ENCODE measurements at places on chromosomes 4 and X.

- no peak for DNase-seq
Measured at GRCh38 chrX:123753656-123754350, 21.0 kb upstream of the THOC2 start.

DNA sequence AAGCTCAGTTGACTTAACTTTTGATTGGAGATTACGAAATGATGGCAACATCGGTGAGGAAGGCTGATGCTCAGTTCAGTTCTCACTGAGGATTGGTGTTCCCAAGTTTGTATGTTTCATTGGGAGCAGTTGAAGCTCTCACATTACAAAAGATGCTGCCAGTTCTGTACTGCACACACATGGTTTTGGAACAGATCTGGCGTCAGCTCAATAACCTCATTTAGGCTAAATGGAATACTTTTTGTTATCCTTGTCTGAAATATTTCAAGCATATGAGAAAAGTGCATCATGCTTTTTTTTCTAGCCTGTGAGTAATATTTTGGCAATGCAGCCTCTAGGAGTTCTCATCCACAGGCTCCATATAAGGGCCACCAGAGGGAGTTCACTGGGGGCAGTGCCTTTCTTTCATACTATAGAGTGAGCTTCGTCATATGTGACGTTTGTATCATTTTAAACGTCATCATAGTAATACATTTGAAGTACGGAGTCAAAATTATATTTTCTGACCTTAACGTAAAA lies 4.1 kb downstream of the ENPEP start:
- DNase-seq: peak; percentile 89

GRCh38 chrX:17471121-17471520 lies 96.1 kb downstream of the NHS start:
- DNase-seq: no peak

- peak; percentile 35 for DNase-seq
Measured at GRCh38 chr4:184815046-184815877, 10.5 kb downstream of the ACSL1 start.

GRCh38 chrX:13283950-13284546 lies 35.8 kb downstream of the ATXN3L start:
- DNase-seq: peak; percentile 3

DNA sequence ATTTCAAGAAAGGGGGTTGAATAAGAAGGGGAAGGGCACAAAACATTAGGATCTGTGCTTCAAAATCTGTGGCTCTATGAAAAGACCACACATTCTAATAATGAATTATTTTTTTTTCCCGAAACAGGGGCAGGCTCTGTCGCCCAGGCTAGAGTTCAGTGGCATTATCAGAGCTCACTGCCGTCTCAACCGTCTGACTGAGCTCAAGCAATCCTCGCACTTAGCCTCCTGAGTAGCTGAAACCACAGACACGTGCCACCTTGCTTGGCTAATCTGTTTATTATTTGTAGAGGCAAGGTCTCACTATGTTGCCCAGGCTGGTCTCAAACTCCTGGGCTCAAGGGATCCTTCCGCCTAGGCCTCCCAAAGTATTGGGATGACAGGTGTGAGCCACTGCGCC lies 33.4 kb downstream of the ACSL1 start:
- DNase-seq: no peak

- no peak for DNase-seq
Measured at GRCh38 chr4:127236889-127237288, 395.9 kb upstream of the INTU start.

DNA sequence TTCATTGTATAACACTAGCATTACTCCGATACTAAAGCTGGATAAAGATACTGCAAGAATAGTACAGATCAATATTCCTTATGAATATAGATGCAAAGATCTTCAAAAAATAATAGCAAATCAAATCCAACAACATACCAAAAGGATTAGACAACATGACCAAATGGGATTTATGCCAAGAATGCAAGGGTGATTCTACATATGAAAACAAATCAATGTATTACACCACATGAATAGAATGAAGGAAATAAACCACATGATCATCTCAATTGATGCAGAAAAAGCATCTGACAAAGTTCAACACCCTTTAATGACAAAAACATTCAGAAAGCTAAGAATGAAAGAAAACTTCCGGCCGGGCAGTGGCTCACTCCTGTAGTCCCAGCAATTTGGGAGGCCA lies 42.8 kb downstream of the CUL4B start:
- DNase-seq: peak; percentile 57

- DNase-seq: no peak
Measured at GRCh38 chr4:122548452-122548851, 72.4 kb downstream of the IL21 start.

- DNase-seq: peak; percentile 90
Measured at GRCh38 chr4:4555916-4556315, 14.1 kb upstream of the STX18 start.

DNA sequence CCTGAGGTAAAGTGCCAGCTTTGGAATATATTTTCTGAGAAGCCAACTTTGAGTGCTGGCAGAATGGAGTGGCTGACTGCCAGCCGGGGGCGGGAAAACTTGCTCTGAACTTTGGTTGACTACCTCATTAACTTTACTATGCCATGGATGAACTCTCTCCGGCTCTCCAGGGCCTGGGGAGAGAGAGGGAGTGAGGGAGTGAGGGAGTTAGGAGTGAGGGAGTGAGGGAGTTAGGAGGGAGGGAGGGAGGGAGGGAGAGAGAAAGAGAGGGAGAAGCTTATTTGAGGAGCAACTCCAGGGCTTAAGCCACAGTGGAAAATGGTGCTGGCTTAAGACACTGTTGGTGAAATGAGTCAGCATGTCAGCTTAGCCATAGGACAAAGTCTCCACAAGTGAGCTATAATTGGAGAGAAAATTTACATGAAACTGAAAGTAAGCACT lies 280.9 kb upstream of the RPS6KA3 start:
- peak; percentile 1 for DNase-seq

DNA sequence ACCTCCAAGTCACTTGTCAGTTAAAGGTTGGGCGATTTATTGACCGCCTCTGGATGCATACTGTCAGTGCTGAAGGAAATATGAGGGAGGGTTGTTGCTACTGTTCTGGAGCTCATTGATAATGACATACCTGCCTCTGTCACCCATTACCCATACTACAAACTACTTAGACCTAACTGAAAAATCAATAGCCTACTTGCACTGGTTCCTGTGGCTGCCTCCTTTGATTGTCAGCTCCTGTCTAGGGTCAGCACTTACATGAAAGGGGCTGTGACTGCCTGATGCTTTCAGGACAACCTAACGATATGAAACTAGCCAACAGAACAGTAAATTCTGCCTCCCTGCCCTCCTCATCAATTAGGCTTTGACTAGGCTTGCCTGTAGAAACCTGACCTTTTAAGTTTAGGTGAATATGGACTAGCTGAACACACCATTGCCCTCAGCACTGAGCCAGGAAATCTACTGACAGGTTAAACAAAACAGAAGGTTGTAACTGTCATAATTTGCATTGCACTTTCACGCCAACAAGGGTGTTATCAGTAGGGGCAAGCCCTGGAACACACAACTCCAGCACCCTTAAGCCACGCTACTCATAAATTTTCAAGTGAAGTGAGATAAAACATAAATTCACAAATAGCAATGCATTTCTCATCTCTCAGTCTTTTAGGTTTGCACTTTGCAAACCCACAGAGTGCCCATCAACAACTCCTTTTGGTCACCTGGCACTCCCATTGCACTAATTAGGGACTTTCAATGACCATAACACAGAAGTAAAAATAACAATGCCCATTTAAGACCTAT lies 9.0 kb upstream of the MAB21L2 start:
- no peak for DNase-seq

DNA sequence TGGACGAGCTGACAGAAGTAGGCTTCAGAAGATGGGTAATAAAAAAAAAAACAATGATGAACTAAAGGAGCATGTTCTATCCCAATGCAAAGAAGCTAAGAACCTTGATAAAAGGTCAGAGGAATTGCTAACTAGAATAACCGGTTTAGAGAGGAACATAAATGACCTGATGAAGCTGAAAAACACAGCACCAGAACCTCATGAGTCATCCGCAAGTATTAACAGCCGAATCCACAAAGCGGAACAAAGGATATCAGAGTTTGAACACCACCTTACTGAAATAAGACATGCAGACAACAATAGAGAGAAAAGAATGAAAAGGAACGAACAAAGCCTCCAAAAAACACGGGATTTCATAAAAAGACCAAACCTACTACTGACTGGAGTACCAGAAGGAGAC lies 10.5 kb downstream of the NELFA start:
- no peak for DNase-seq

GRCh38 chrX:30888526-30889146 lies 418 bp downstream of the TAB3 start:
- peak; percentile 3 for DNase-seq

GRCh38 chrX:103656617-103657016 lies 27.8 kb downstream of the TCEAL1 start:
- DNase-seq: peak; percentile 92

DNA sequence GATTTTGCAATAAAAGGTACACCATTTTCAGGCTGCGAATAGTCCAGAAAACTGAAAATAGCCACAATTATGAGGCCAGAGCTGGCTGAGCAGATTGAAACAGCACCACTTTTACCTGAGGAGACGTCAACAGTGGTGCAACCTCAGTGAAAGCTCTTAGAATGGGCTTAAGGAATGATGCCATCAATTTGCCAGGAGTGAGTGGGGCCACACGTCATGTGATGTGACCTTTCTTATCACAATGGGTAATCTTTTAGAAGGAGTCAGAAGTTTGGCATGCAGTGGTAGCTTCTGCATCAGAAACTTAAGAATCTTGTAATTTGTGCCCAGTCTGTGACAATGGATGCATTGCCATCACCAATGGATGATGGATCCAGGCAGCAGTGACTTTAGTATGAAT lies 27.6 kb downstream of the ZNF81 start:
- DNase-seq: no peak

DNA sequence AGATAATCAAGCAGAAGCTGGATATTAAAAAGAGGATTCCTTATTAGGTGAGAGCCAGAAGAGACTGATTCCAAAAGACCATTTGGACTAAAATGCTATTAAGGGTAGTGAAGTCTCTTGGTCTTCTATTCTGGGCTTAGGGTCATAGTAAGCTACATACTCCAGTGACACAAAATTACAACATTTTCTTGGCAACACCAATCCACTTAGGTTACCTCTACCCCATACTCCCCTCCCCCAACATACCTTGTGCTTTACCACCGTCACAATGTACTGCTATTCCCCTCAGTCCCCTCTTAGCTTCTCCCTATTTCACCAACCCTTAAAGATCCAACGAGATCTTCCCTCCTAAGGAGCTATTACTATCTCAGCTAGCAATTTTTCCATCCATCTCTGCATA lies 11.4 kb downstream of the RLIM start:
- no peak for DNase-seq

- no peak for DNase-seq
Measured at GRCh38 chr4:132596186-132596585, 552.9 kb upstream of the PCDH10 start.

DNA sequence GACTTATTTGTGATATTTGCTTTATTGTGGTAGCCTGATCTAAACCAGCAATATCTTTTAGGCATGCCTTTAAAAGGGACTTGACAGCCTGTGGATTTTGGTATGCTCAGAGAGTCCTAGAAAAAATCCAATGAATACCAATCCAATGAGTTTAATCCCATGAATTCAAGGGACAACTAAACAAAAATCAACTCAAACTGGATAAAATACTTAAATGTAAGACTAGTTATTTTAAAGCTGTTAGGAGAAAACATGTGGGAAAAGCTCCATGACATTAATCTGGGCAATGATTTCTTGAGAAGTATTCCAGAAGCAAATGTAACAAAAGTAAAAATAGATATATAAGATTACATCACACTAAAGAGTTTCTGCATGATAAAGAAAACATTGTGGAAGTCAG lies 711.5 kb upstream of the PITX2 start:
- peak; percentile 62 for DNase-seq

GRCh38 chrX:123610915-123611314 lies 121.9 kb downstream of the THOC2 start:
- DNase-seq: no peak

DNA sequence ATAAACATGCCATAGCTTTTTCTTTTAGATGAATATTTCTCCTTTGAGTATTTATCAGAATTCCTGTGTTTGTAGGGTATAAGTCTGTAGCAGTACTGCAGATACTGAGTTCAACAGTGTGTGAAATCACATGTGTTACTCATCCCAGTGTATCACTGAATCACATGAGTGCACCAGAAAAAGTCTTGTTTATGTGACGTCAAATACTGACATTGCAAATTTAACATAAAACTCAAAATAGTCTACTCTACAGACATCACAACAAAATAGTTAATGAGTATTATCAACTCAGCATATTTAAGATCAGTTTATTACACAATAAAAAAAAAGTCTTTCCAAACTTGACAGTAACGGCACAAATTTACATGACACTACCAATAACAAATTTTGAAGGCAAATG lies 221.3 kb downstream of the DCTD start:
- peak; percentile 53 for DNase-seq

DNA sequence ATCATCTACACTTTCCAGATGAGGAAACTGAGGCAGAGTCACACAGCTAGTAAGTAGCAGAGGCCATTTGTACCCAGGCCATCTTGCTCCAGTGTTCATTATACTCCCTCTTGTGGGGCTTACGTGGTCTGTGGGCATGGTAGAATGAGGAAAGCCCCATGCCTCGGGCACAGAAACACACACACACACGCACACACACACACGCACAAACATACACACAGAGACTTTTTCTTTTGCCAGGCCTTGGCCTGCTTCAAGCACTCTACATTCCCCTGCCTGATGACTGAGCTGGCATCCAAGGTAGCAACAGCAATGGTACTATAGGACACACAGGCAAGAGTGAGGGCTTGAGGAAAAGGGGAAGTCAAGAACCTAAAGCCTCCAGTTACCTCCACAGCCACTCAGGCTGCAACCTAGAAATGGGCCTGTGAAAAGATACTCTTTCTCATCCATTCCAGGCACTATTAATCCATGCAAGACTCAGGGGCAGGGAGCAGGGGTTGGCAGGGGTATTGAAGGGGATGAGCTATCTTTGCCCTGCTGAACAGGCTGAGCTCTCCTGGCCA lies 43.6 kb downstream of the STARD8 start:
- DNase-seq: no peak

- DNase-seq: no peak
Measured at GRCh38 chrX:817759-818300, 187.2 kb downstream of the SHOX start.

DNA sequence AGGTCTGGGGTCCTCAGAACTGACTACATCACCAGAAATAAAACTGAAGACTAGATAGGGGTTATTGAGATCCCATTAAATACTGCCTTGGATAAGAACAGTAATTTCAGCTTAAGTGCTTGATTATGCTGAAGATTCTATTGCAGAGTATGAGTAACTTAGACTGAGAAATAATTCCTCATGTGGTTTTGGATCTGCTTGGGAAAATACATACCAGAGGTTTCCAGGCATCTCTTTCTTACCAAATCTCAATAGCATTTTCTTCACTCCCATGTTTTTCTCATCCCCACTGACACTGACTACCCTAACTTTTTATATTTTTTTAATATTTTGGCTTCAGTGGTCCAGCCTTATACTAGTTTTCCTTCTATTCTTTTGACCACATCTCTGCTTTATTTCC lies 92.0 kb upstream of the TEX13D start:
- DNase-seq: no peak

DNA sequence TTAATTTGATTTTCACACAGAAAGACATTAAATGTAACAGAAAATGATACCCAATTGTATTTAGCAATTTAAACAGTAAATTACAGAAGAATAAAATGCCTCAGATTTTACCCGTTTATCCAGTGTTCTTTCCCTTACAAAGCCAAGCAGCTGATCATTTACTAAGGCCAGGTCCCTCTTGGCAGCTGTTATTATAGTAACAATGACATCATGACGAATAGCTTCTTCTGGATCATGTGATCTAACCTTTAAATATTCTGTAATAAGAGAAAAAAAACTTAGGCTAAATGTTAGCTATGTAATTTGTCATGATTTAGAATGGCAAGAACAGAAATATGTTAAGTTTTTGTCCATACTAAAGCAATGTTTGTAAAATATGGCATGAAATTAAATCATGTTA lies 69.4 kb downstream of the PDS5A start:
- no peak for DNase-seq
